NCI-H2107 (cell line): ENCODE measurements at places on chromosomes 2 and 18.

DNA sequence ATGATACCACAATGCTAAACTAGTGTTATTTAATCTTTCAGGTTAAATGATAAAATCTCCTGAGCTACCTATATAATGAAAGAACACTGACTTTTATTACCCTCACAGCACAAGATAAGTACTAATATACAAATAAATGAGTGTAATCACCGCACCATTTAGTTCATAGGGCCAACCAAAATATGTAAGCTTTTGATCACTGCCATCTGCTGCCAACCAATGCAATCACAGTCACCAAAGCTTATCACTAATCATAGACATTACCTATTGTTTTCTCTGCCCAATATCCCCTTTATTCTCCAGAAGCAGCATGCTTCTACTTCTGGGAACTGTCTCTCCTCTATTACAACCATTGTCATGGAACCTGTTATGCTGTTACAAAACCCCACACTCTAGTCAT lies 151.6 kb upstream of the LRATD1 start:
- DNase-seq: no peak

DNA sequence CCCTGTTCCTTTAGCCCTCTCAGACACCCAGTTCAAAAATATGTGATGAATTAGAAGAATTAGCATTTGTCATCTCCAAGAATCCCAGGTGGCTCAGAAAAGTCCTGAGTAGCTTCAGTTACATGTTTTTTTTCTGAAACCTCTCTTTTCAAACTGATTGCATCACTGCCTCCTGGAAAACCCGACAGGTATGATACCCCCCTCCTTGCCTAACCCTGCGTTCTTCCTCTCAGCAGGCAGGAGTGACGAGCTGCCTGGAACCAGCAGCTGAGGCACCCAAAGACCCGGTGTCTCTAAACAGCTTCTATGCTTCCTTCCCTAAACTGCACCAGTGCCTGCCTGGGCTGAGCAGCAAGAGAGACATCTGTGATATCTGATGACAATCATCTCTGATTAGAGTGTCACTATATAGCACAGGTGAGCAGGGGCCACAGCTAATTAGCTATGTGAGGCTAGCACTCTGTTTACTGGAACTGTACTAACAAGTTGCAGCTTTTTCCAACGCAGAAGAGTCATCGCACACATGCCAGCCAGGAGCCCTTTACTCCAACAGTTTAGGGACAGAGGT lies 376.4 kb upstream of the ATP5MC3 start:
- DNase-seq: no peak

GRCh38 chr2:128435576-128436478 lies 117.2 kb upstream of the HS6ST1 start:
- no peak for DNase-seq

DNA sequence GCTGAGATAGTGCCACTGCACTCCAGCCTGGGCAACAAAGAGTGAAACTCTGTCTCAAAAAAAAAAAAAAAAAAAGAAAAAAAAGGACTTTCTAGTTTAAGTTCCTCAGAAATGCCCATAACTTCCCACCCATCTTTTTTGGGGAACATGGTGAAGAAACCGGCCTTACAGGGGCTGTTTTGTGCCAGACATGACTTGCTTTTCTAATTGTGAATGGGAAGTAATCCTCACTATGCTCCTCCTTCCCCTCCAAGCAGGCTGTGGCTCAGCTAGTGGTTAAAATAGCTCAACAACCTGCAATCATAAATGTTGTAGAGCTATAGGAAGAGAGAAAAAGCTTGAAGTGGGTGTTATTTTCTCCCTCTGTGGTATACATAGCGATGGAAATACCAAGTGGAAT lies 34.1 kb upstream of the OLA1 start:
- no peak for DNase-seq

GRCh38 chr2:118221536-118222272 lies 133.4 kb downstream of the INSIG2 start:
- peak; percentile 5 for DNase-seq

- DNase-seq: no peak
These were observed 7.1 kb upstream of the SOS1 start for GRCh38 chr2:39127973-39128372.

DNA sequence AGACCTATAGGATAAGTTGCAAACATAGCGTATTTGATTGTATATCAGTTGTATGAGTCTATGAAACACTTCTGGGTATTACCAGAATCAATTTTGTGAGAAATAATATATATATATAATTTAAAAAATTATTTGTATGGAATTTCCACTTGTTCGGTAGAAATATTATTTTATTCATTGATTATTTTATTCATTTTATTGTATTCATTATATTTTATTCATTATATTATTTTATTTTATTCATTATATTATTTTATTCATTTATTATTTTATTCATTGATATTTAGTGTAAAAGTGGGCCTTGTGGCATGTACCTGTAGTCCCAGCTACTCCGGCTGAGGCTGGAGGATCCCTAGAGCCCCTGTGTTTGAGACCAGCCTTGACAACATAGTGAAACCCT lies 268.9 kb downstream of the ZNF407 start:
- DNase-seq: no peak

GRCh38 chr2:232951891-232952290 lies 61.2 kb downstream of the NGEF start:
- DNase-seq: no peak

DNA sequence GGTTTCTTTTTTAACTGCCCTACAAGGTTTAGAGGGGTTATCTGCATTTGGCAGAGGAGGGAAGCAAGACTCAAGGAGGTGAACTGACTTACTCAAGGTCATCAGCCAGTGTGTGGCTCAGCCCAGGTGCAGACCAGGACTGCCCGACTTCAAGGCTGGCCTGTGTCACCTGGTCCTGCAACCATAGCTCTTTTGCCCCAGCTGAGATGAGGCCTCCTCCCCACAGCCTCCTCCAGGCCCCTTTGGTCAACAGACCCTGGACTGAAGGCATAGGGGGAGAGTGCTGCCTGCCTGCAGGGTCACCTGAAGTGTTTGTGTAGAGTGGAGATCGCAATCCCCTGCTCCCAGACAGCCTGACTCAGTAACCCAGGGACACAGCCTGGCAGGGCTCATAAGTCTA lies 168.5 kb upstream of the GLI2 start:
- DNase-seq: no peak

GRCh38 chr2:156864325-156864724 lies 393.2 kb upstream of the GALNT5 start:
- DNase-seq: no peak

DNA sequence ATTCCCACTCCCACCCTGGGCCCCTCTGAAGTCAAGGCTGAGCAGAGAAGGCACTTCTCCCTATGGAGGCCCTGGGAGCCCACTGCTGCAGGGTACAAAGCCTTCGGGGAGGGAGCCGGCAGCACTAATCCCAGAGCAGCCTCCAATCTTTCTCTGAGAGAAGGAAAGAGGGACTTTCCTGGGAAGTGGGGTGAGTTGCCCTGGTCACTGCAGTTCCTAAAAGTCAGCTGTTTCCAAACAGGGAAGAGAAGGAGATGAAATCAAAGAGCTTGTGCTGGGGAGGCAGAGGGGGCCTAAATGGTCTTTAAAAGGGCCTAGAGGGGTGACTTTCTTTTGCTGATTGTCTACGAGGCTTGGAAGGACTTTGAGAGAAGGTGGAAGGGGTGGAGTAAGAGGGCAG lies 264.7 kb downstream of the TNS1 start:
- no peak for DNase-seq

DNA sequence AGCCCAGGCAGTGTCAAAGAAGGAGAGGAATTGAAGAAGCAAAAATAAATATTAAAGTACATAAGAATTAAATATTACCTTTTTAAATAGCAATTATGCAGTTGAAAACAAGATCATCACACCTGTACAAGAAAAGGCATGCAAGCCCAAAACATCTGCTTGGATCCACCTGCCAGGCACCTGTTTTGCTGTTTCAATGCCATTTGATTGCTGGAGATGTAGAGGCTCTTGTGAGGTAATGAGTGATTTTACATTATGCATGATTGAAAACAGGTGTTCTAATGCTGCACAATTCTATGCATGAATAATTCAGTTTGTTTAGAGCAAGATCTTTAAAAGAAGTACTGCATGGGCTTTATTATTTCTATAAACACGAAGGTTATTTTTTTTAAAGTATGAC lies 700.6 kb upstream of the ZEB2 start:
- peak; percentile 21 for DNase-seq

DNA sequence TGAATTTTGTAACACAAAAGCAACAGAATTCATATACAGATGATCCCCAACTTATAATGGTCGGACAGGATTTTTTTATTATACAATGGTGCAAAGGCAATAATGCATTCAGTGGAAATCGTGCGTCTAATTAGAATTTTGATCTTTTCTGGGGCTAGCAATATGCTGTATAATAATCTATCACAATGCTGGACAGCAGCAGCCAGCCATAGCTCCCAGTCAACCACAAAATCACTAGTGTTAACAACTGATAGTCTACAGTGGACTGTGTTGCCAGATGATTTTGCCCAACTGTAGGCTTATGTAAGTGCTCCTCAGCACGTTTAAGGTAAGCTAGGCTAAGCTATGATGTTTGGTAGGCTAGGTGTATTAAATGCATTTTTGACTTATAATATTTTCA lies 399.0 kb upstream of the SLC39A10 start:
- DNase-seq: no peak

DNA sequence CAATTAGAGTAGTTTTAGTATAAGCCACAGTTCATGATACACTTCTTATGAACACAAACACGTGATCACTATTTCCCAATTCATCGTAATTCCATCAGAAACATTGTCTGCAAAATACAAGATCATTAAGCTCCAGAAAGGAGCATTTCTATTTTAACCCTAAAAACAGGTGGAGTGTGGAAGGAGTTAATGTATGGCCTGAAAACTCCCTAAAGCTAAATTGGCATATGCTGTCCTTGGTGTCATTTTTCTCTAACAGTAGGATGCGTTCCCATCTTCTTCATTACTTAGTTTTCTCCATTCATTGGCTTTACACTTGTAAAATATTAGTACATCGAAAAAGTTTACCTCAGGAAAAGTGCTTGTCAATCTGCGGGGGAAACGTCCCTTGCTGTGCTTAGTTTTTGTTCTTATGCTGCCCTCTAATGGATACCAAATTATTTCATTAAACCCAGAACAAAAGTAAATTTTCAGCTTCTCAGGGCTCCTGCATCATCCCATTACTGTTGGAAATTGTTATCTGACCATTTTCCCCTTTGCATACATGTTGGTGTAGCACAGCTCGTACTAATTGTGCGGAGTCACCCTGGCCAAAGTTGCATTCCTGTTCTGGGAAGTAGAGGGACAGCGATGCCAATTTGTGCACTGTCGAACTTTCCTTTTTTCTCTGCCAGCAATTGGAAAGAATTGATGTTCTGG lies 153.4 kb downstream of the GPD2 start:
- peak; percentile 5 for DNase-seq

DNA sequence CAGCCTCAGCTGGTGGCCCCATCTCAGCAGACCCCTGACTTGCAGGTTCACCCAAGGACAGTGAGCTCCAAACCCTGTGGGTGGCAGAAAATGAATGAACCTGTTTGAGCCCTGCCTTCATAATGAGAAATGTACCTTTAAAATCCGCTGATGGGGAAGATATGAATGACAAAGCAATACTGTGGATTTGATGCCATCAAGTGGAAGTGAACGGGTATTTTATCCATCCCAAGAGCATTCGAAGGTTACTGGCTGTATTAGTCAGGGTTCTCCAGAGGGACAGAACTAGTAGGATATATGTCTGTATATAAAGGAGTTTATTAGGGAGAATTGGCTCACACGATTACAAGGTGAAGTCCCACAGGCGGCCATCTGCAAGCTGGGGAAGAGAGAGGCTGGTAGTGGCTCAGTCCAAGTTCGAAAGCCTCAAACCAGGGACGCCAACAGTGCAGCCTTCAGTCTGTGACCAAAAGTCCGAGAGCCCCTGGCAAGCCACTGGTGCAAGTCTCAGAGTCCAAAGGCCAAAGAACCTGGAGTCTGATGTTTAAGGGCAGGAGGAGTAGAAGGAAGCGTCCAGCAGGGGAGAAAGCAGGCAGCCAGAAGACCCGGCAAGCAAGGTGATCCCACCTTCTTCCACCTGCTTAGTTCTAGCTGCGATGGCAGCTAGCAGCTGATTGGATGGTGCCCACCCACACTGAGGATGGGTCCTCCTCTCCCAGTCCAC lies 32.1 kb downstream of the TOGARAM2 start:
- no peak for DNase-seq

DNA sequence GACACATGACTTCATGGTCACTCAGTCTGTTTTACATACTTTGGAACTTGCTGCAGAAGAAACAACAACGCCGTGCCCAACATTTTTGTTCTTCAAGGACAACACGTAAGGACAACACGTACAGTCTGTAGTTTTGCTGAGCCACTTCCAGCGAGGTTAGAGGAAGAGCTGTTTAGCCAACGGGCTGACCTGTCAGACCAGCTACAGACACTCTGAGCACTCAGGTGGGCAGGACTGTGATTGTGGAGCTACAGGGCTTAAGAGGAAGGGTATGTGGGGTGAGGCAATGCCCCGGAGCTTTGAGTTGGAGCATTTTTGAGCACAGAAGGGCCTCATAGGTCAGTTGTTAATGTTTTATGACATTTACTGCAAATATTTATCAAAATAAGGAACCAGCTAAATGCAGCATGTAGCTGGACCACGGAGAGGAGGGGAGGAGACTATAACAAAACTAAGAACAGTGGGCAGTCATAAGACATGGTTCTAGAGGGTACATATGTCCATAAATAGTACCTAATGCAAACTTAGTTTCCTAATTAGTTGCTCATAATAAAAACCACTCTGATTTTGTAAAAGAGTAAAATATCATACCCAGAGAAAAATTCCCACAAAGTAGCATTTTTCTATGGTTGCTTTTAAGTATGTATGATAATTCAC lies 26.3 kb upstream of the NPC1 start:
- no peak for DNase-seq

GRCh38 chr2:222671259-222672067 lies at the start of gene MOGAT1:
Gene MOGAT1, plus strand, starts transcription at chr2:222671658. Its CDS starts 128 bp downstream, at chr2:222671786.
- DNase-seq: no peak

GRCh38 chr2:43417300-43417699 lies 178.5 kb downstream of the THADA start:
- DNase-seq: no peak

DNA sequence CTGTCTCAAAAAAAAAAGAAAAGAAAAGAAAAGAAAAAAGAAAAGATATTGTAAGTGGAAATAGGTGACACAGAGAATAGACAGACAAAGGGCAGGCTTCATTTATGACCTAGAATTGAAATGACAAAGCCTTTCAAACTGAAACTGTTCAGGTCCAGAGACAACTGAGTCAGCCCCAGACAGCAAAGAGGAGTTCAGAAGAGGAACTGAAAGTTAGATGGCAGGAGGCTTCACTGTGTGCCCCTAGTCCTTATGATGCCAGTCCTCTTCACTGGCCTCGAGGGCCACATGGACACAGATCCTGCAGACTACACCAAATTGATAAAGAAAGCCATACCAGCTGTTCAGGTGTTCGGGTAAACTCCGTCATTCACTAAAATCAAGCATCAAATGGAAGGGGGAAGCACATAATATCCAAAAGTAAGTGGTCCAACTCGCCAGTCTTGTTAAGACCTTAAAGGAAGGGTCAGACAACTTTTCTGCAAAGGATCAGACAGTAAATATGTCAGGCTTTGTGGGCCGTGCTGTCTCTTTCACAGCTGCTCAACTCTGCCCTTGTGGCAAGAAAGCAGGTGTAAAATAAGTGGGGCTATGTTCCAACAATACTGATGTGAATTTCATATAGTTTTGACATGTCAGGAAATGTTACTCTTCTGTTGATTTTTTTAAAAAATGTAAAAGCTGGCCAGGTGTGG lies 231.9 kb upstream of the MGAT5 start:
- no peak for DNase-seq
